Thyroid gland (tissue), 4 donors: ENCODE measurements at places on chromosomes 2 and 18. TPM values are rescaled to one million over a fixed set of nuclear protein-coding genes. Genes with fewer than 3 reads are reported as not detected.
A peak's percentile ranks its signal among the peaks of the same experiment; 100 is the strongest.

- no peak for DNase-seq
Observed at GRCh38 chr2:127154396-127154795, 47.4 kb upstream of the BIN1 start.

- DNase-seq = no peak
Observed at GRCh38 chr2:43777306-43777926, 3.6 kb downstream of the DYNC2LI1 start.

- no peak for DNase-seq
Observed at GRCh38 chr2:134581877-134582546, 136.8 kb downstream of the TMEM163 start.

DNA sequence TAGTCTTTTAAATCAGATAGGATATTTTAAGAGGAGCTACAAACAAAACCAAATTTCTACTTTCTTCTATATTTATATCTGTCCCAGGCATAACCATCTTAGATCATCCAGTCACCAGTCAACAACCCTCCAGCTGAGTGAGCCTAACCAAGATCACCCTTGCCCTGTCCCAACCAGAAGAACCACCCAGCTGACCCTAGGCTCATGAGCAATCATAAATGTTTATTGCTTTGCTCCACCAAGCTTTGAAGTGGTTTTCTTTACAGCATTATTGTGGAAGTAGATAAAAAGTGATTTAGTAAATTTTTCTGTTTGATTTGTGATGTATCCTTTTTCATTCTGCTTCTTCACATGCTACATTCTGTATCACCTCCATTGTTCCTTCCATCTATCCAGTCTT lies 167.2 kb upstream of the PIEZO2 start:
- no peak for DNase-seq

DNA sequence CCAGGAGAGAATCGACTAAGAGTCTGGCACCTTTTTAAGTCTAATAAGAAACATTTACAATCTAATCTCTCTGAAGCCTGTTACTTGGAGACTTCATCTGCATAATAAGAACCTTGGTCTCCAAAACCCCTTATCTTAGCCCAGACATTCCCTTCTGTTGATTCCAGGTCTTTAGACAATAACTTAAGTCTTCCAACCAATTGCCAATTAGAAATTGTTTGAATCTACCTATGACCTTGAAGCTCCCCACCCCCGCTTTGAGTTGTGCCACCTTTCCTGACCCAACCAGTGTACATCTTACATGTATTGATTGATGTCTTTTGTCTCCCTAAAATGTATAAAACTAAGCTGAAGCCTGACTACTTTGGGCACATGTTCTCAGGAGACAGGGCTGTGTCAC lies 49.5 kb upstream of the DTNA start:
- peak; percentile 19 for DNase-seq

DNA sequence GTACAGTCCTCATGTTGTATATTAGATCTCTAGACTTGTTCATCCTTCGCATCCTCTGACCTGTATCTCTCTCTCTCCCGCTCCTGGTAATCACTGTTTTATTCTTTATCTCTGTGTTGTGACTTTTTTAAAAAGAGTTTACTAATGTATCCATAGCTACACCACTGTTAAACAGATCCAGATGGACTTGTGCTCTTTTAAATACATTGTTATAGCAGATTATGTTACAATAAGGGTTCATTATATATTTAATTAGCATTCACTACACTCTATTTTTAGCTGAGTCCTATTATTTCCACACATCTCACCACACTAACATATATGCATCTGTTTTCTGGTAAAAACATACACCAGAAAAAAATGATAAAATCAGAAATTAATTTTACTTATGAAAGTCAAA lies 90.5 kb downstream of the RBM43 start:
- no peak for DNase-seq

GRCh38 chr18:23257686-23258565 lies 122.6 kb downstream of the CABLES1 start:
- DNase-seq = no peak

DNA sequence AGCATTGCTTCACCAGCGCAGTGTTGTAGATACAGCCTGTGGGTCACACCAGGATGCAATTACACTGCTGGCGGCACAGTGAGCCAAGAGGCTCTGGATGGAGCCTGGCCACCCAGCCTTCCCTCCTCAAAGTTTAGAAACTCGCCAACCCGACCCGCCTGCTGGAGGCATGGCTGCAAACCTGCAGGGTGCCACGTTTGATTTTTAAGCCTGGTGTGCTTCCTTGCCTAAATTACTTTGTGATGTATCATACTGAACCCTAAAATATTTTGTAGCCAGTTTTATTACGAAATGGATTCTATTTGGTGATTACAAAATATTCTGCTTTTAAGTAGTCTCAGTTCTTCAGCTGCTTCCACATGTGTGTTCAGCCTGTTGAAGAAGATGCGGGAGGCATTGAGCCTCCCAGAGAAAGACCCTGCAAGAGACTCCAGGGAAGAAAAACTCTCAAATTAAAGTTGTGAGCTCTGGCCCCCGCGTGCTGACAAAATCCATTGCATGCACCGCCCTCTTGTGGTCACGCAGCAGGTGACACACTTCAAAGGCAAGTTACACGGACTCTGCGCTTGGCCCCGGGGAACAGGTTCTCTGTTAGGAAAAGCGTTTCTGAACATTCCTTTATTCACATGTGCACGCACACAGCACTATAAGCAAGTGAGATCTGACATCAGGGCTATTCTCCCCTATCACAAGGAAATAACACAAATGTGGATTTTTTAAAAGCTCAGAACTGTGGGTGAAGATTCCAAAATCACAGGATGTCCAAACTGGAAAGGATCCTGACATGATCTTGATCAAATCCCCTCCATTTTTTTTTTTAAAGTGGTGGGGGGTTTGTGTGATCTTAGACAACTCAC lies 63.0 kb upstream of the TWIST2 start:
- peak; percentile 62 for DNase-seq

- DNase-seq = no peak
Observed at GRCh38 chr2:134276381-134277172, 22.7 kb downstream of the MGAT5 start.

DNA sequence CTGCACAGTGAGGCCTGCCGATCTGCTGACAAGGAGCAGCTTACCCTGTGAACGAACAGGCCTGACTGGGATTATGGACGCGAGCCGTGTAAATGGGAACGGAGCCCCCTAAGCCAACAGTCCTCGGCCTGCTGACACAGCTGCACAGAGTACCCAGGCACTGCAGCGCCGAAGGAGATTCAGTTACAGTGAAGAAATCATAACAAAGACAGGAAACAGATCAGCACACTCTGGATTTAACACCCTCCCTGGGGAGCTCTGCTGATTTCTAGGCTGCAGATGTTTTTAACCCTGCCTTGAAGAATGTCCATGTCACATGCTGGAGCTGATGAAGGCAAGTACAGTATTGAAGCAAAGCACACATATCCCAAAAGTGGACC lies 43.4 kb downstream of the COLEC12 start:
- DNase-seq = no peak

GRCh38 chr2:66390811-66391210 lies 44.1 kb upstream of the MEIS1 start:
- DNase-seq = no peak

GRCh38 chr2:98252038-98252773 lies 94.0 kb upstream of the CNGA3 start:
- DNase-seq = no peak

- DNase-seq = no peak
Observed at GRCh38 chr2:49255409-49255971, 101.2 kb upstream of the FSHR start.

- no peak for DNase-seq
Observed at GRCh38 chr18:7904529-7904928, 337.4 kb downstream of the PTPRM start.

DNA sequence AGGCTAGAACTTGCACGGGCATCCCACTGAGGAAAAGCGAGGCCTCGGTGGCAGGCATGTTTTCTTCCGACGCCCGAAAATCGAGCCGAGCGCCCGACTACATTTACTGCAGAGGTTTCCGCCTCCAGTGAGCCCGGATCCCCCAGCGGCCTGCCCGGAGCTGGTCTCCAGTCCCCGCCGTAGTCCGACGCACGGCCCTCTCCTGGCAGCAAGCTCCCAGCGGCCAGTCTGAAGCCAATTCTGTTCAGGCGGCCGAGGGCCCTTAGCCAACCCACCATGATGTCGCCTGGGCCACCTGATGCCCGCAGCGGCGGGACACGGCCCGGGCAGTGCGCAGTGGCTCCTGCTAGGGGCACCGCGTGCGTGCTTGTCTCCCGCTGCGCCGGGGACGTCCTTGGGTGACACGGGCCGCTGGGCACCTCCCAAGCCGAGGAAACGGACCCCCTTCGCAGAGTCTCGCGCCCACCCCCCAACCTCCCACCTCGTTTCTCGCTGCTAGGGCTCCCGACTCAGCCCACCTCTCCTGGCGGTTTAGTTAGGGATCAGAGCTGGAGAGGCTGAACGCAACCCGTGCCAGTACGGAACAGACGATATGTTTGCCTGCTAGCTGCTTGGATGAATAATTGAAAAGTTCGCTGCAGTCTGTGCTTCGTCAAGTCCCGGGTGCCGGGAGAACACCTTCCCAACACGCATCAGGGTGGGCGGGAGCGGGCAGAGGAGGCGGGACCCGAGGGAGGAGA lies 5.3 kb downstream of the ONECUT2 start:
- no peak for DNase-seq

DNA sequence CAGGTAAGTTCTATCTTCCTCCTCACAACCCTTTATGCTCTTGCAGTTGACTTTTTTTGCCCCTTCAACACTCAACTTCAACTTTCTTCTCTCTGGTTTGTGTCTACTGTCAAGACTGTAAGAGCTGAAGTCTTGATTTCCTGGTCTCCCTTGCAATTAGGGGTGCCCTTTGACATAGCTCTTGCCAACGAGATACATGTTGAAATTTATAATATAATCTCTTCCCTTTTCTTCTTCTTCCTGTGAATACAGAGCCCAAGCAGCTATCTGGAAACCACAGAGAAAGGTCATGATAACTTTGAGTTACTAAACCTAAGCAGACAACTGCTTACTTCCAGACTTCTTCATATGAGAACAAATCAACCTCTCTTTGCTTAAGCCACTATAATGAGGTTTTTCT lies 163.5 kb downstream of the MC4R start:
- DNase-seq = no peak

- peak; percentile 85 for DNase-seq
Observed at GRCh38 chr2:159226059-159226461, 60.4 kb downstream of the WDSUB1 start.

GRCh38 chr18:3067165-3067661 lies 54.3 kb upstream of the LPIN2 start:
- DNase-seq = no peak

GRCh38 chr2:170969030-170969429 lies 40.0 kb downstream of the GORASP2 start:
- no peak for DNase-seq

DNA sequence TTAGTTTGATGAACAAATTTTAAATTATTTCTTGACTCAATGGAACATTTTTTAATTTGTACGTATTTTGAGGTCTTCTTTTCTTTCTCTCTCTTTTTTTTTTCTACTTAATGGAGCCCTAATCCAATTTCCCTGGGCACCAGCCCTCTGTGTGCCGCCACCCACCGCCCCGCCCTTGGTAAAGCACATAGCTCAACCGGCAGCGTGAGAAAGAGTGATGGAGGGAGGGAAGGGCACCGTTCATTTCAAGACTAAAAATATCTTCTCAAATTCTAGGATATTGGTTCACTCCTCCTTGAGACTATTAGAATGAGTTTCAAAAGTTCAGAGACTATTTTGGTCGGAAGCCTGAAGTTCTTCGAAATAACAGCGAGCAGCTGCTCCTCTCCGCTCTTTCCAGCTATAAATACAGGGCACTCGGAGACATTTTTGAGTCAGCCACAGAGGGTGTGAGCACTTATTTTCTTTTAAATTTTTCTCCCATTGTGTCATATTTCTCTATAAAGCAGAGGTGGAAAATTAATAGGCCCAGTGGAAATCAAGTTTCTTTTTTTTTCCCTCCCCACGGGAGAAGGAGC lies 731.7 kb upstream of the ID2 start:
- no peak for DNase-seq

GRCh38 chr2:44358503-44358902 lies 2.8 kb downstream of the PREPL start:
- peak; percentile 61 for DNase-seq

GRCh38 chr2:1670636-1671035 lies 73.7 kb downstream of the PXDN start:
- no peak for DNase-seq

DNA sequence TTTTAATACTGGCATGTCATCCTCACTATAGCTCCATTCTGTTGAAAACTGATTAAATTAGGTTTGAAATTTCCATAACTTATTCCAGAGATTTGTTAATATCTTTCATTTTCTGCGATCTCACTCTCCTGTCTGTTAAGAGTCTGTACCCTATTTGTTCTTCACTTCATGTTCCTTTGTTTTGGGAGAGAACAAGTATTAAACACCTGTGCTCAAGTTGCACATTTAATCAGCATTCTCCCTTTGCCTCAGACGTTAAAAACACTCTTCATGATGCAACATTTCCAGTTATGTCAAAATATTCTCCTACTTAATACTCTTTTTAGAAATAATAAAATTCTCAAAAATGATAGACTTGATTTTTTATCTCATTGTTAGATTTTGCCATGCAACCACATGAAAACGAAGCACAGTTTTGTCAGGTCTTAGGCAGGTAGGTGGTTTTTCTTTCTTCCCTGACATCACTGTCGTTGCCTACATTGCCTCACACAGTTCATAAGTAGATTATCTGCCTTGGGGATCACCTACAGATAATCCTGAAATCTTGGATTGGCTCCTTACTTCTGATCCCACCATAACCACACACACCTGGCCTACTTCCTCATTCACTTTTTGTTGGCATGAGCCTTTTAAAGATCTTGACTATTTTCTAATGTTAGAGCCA lies 109.9 kb downstream of the GAREM1 start:
- DNase-seq = no peak

DNA sequence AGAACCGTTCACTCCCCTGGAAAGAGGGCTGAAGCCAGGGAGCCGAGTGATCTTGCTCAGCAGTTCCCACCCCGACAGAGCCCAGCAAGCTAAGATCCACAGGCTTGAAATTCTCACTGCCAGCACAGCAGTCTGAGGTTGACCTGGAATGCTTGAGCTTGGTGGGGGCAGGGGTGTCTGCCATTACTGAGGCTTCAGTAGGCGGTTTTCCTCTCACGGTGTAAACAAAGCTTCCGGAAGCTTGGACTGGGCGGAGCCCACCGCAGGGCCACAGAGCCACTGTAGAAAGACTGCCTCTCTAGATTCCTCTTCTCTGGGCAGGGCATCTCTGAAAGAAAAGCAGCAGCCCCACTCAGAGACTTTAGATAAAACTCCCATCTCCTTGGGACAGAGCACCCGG lies 180.8 kb downstream of the WDR7 start:
- DNase-seq = no peak

GRCh38 chr2:240707821-240708220 lies 16.2 kb downstream of the AQP12A start:
- DNase-seq = no peak

- no peak for DNase-seq
Observed at GRCh38 chr2:178234648-178235047, 40.3 kb downstream of the OSBPL6 start.

GRCh38 chr18:26002375-26002910 lies 88.0 kb downstream of the SS18 start:
- no peak for DNase-seq

The NEB gene
- total RNA-seq = 16.4 TPM

The FAHD2B gene
- total RNA-seq = 7.1 TPM

The MFSD6 gene
- total RNA-seq = 132 TPM

The CNTNAP5 gene
- total RNA-seq = not detected

The DCTN1 gene
- total RNA-seq = 82.6 TPM

The TMEM182 gene
- total RNA-seq = 3.3 TPM

The BZW1 gene
- 136 TPM for total RNA-seq

The CRYGD gene
- not detected for total RNA-seq
